Mesendoderm (in vitro differentiated cells): ENCODE measurements at places on chromosomes 1 and 21.
A peak's percentile ranks its signal among the peaks of the same experiment; 100 is the strongest.

DNA sequence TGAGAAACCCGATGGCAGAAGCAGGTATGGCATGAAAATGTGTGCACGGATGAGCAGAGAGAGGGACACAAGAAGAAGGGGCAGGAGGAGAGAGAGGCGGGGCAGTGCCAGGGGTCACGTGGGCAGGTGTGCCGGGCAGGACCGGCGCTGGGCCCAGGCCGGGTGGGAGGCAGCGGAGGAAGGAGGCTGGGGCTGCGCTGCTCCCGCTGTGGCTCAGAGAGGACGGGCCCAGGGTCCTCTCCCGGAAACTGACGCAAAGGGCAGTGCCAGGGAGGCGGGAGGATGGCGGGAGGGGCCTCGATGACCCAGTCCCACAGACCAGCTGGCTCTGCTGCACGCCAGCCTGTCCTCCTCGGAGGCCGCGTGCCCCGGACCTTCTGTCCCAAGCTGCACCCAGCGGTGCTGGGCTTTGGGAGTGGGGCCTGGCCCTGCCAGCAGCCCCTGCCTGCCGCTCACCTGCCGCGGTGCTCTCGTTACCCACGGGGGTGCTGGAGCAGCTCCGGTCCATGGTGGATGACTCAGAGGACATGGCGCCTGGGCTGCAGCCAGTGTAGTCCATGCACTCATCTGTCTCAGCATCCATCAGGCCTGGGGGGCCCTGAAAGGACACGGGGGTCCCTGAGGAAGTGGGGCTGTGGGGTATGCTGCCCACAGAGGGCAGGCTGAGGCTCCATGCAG is 153.9 kb downstream of the CASZ1 start:
- no peak for DNase-seq

- DNase-seq, result no peak
These were observed 535.5 kb downstream of the LRRIQ3 start for GRCh38 chr1:73662526-73662925.

DNA sequence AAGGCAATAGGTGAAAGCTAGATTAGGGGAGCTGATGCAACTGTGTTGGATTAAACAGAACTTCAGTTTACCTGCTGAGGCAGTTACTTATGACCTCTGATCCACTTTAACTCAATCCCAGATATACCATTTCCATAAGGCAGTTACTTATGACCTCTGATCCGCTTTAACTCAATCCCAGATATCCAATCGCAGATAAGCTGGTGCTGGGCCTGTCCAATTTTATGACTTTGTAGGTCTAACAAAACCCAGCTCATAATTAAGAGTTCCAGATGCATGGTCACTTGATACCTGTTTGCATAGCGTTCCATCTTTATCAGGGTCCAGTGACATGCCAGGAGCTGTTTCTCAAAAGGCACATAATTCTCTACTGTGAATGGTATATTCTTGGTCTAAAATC is 396.0 kb downstream of the AGBL4 start:
- DNase-seq, result no peak

DNA sequence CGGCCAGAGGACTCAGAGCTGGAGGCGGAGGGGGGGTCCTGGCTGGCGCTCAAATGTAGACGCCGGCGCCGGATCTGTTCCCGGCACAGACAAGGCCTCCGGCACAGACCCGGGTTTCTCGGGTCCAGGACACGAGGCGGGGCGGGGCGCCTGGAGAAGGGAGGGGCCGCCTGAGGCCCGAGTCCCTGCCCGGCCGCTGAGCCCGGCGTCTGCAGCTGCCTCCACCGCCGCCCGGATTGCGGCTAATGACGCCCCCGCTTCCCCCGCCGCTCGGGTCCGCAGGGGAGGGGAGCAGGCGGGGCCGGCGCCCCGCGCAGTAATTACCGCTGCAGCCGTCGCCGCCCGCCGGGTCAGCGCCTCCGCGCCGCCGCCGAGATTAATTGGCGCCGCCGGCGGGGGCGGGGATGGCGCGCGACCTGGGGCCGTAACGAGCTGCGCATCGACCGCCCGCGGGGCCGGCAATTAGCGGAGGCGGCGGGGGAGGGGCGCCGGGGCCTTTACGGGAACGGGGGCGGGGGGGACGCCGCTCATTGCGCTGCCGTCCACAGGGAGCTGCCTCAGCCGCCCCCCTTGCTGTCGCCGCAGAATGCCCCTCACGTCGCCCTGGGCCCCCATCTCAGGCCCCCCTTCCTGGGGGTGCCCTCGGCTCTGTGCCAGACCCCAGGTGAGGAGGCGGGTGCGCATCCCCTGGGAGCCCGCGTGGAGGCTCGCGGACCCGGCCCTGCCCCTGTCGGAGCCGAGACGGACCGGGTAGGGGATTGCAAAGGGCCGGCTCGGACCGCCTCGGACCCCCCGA is 17.3 kb downstream of the NOC2L start:
- peak; percentile 97 for DNase-seq

DNA sequence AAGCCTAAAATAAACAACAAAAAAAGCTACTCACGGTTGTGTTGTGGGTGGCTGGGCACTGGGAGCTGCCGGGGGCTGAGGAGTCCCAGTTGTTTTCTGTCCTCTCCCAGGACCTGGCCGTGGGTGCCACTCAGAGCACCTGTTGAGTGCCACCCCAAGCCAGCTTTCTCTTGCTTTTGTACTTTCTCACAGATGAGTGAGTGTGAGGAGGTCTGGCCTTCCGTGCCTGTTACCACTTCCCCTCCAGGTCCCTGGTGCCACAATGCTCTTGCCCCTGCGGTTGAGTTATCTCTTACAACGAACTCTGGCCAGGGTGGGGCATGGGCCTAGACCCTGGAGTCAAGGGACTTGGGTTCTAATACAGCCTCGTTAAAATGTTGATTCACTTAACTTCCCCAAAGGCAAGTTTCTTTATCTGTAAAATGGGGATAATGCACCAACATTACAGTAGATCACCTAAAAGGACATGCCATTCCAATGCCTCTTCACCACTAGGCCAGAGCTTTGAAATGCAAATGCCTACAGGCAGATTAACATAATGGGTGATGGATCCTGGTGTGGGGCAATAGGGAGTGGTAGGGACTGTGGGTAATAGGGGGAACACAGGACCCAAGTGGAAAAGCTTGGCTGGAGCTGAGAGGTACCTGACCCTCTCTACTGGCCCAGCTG is at the start of gene CNR2:
CNR2 (minus strand) TSS at position 151 of the 669 bp plus-strand sequence. CDS start 37,745 bp downstream, outside the sequence.
- DNase-seq, result no peak

GRCh38 chr21:17537299-17537698 is 24.5 kb downstream of the CXADR start:
- peak; percentile 56 for DNase-seq

DNA sequence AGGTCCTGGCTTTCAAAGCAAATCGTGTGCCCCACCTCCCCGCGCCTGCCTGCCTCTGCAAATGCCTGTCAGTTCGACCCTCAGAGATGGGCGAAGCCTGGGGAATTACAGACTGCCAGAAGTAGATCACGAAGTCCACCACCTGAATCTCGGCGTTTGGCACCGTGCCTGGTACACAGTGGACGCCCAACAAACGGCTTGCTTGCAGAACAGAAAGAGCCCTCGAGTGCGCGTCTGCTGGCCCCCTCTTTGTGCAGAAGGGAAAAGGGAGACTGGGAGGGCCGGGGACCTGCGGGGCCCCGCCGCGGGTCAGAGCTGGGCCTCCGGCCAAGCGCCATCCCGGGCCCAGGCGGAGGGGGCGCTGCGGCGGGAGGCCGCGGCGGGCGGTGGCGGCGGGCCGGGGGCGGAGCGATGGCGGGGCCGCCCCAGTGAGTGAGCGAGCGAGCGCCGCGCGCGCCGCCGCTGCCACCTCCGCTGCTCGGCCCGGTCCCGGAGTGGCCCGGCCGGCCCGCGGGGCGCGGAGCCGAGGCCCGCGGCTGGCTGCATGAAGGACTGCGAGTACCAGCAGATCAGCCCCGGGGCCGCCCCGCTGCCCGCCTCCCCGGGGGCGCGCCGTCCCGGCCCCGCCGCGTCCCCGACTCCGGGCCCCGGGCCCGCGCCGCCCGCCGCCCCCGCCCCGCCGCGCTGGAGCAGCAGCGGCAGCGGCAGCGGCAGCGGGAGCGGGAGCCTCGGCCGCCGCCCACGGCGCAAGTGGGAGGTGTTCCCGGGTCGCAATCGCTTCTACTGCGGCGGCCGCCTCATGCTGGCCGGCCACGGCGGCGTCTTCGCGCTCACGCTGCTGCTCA is at the start of gene ZDHHC18:
ZDHHC18 (plus strand) TSS at position 428 of the 845 bp plus-strand sequence; CDS start at position 545, 117 bp downstream.
- peak; percentile 55 for DNase-seq

- no peak for DNase-seq
These were observed at the start of gene TBX19 for GRCh38 chr1:168280296-168280927. Gene TBX19, plus strand, starts transcription at chr1:168280877. Its CDS starts 214 bp downstream, at chr1:168281091.

DNA sequence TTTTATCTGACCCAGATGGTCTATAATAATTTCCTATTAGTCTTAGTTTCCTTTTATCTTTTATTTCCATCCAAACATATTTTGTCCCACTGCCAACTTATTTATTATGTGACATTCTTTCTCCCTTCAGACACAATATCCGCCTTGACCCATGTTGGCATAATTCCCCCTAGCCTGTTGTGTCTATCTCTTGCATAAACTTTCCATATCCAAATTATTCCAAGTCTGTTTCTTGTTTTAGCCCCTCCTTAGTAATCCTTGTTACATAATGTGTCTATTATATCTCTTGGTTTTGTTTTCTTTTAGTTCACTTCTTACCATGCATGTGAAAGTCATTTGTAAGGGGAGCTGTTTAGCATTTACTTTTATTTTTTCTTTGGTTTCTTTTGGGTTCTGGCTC is 81.6 kb upstream of the CACHD1 start:
- no peak for DNase-seq

- no peak for DNase-seq
These were observed 69.4 kb downstream of the ALG14 start for GRCh38 chr1:95003433-95003738.

DNA sequence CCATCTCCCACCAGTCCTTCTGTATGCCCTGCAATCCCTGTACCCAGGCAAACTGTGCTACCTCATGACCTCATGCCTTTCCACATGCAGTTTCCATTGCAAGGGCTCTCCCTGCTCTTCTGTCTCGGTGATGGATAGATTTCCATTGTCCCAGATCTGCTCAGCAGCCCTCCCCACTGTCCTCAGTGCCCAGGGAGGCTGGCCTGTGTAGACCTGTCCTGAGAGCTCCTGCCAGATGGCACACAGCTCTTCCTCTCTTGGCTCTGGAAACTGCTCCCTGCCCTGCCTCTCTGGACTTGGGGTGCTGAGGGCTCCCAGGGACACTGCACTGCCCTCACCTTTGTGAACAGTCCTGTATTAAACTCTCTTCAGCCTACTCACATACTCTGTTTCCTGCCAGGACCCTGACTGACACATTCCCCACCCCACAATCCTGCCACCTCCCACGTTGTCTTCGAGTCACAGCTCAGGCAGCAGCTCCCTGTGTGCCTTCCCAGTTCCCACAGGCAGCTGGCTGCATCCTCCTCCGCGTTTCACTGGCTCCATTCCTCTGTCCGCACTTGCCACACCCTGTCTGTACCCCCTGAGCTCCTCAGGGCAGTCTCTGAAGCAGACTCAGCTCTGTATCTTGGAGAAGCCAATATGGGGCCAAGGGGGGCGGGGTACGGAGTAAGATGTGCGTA is 57.0 kb downstream of the SPATA46 start:
- no peak for DNase-seq

DNA sequence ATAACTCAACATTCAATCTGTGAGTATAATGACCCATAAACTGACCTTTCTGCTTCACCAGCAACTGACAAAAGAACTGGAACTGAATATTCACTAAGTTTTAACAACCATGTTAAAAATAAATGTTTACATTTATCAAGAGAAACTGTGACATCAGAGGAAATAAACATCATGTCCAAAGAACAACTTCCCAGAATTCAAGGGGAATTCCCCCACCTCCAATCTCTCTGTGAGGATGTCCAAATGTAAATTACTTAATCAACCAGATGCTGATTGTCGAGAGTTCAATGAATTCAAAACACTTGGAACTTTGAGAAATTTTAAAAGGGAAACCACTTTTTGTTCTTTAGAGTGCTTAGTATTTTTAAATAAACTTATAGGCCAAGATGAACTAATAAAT is 365.6 kb upstream of the ADGRL2 start:
- no peak for DNase-seq

DNA sequence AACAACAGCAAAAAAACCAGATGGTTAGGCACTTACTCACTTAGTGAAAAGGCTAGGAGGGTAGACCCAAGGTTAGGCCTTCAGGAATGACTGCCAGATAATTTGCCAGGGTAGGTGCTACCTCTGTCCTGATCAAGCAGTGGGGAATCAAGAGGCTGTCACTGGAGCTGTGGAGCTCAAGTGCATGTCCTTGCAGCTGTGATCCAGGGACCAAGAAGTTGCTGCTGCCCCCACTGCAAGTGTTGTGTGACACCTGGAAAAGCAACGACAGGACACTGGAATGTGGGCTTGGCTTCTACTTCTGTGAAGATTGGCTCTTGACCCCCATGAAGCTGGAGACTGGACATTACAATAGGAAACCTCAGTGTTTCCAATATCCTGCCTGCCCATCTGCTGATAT is 72.1 kb downstream of the PEX14 start:
- DNase-seq, result no peak

GRCh38 chr1:22141554-22142314 is 1.2 kb downstream of the WNT4 start:
- DNase-seq, result peak; percentile 45

GRCh38 chr1:61253059-61253735 is 170.8 kb downstream of the NFIA start:
- no peak for DNase-seq

DNA sequence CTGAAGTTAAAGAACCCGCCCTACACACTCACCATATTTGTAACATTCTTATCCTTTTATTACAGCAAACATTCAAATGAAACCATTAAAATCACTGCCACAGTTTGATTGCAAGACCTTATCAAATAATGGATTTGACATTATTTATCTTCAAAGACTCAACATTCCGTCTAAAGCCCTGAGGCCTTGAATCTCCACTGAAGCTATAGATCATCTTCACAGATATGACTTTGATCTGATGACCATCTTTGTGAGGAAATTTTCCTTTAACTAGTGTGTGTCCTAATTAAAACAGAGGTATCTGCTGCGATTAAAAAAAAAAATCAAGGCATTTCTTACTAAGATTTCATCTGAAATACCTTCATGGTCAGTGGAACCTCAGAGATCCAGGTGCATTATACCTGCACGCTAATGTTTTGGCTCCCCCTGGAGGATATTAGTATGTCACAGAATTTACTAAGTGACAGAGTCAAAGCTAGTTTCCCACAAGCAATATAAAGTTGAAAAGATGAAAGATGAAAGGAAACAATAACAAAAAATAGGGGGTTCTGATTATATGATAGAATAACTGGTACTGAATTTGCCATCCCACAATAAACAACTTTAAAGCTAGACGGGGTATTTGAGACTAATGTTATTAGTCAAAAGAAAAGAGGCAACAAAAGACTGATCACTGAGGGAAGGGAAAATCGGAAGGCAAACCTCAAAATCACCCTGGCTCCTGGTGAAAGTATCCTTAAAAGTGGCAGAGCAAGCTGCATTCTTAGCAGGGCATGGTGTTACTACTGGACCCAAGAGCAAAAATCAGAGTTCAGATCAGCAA is 923.4 kb downstream of the NCAM2 start:
- DNase-seq, result peak; percentile 51

DNA sequence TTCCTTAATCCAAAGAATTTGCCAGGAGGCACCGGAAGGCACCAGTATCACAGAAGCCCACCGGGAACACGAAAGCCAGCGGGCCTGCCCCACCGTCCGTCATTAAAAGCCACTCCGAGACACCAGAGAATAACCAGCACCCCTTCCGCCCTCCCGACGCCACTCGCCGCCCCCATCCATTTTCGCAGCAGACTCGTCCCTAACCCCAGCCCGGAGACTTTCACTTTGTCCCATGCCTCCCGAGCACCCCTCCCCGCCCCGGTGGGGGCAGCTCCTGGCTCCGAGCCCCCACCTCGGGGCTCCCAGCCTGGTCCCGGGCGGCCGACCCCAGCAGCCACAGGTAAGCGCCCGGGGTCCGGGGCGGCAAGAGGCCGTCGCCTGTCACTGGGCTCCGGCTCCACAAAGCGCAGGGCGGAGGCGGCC is 105.4 kb downstream of the SLC45A1 start:
- DNase-seq, result peak; percentile 49
